ENCODE measurements at places on chromosomes 1 and 21.

- no peak for DNase-seq
Observed at GRCh38 chr1:30043731-30044408, 679.5 kb downstream of the MATN1 start.

DNA sequence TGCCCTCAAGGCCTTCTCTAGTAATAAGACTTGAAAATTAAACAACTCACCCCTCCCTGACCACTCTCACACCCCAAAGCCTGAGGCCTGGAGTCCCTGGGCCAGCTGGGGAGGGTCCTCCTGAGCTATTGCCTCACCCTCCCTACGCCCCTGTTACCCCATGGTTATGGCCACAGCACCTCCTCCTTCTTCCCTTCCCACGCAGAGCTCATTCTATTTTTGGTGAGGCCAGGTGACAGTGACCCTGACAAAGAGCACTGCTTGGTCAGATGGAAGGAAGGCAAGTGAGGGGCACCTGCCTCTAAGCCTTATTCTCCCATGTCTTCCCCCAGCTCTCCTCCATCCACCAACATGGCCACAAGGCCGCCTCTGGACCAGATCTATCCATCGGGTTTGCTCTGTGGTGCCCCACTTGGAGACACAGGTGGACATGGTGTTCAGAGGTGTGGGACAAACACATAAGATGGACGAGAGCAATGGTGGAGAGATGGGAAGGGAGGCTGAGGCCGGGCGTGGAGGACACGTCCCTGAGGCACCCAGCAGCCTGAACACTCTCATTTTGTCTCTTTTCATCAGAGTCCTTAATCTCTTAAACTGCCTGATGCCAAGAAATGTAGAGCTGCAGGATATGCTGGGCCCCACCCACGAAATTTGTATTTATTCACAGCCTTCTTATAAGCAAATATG, 42.6 kb downstream of the FCRL5 start:
- no peak for DNase-seq

- DNase-seq, result no peak
Observed at GRCh38 chr1:4599951-4600481, 54.4 kb upstream of the AJAP1 start.

DNA sequence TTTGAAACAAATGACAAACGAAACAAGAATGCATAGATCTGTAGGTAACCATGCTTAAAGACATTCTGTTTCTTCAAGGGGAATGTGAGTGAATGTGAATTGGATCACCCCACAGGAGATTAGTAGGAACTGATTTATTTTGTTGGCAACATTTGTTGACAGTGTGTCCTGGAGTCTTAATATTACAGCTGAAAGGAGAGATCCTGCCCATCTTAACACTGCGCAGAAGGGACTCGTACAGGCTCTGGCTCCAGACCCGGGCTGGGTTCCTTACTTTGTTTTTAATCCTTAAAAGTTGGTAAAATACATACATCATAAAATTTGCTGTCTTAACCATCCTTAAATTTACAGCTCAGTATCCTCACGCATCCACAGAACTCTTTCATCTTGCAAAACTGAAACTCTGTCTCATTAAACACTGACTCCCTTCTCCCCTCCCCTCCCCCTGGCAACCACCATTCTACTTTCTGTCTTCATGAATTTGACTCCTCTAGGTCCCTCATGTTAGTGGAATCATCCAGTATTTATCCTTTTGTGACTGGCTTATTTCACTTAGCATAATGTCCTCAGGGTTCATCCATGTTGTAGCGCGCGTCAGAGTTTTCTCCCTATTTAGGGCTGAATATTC, 74.1 kb downstream of the GALNT2 start:
- no peak for DNase-seq

GRCh38 chr1:21624571-21625389, 44.4 kb downstream of the RAP1GAP start:
- DNase-seq, result no peak

GRCh38 chr1:13828454-13829151, 128.6 kb downstream of the PRDM2 start:
- peak; percentile 67 for DNase-seq

DNA sequence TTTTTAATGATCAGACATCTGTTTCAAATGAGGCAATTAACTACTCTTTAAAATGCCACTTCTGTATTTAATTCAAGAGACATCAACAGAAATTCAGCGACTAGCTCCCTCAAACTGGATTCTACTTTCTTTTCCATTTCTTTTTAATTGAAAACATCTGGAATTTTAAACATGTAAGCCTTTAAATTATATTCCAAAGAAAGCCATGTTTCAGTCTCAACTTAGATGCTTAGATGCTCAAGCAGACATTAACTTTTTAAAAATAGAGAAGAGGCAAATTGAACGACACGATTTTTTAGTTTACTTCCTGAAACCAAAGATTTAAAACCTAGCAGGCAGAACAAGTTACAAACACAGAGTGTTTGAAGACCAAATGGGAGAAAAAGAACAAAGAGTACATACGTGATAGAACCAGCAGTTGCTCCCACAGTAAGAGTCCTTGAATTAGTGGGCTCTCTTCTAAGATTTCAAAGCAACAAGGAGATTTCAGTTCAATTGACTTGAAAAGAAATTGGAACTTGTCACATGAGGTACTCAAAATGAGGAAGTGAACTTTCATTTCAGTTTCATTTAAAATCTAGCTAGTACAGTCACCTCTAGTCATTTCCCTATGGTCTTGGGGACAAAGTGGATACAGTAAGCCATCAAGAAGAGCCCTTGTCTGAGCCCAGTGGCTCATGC, at the start of gene CTSS:
Gene CTSS, minus strand, starts transcription at position 483 of the 681 bp plus-strand sequence. CDS start 1,015 bp downstream, outside the sequence.
- DNase-seq, result no peak
